ENCODE measurements at places on chromosomes 3 and 15.

- DNase-seq: no peak
These were observed 56.1 kb upstream of the CPNE4 start for GRCh38 chr3:132090921-132091320.

DNA sequence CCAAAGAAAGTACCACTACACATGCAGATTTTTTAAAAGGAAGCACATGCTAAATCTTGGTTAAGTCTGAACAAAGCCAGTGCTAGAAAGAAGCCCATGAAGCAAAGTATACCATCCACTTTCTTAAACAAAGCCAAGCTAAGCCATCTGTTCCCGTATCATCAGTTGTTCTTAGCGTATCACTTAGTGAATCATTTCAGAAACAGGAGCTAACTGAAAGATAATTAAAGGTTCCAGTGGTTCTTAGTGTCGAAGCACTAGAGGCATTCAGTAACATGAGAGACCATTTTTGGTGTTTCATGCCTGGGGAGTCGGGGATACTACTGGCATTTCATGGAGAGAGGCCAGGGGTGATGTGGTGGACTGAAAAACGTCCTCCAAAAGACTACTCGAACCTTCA, 12.8 kb downstream of the UBXN7 start:
- DNase-seq: no peak

DNA sequence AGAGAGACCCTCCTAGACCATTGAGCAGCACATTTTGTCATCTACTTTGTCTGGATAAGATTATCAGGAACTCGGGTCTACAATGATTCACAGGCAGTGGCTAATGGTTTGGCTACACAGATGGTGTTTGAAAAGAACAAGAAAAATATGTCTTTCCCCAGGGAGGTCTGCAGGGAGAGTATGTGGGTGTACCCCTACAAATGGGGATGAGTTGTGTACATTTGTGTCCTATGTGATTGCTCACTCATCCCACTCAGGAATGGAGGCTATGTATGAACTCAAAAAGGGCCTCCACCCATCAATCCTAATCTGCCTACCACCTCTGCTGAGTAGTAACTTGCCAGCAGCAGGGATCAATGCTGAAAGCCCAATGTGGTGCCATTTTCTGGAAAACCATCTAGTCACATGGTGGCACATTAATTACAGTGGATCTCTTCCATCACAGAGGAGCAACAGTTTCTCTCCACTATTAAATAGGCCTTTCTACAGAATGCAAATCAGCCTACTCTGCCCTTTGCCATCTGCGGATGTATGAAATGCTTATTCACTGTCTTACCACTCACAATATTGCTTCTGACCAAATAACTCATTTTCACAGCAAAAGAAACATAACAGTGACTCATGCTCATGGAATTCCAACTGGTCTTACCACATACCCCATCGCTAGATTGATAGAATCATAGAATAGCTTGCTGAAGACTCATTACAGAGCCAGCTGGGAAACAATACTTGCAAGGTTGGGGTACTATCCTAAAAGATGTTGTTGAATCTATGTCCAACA, 48.3 kb upstream of the TRIM42 start:
- DNase-seq: no peak

- DNase-seq: peak; percentile 45
These were observed 86.1 kb downstream of the GALK2 start for GRCh38 chr15:49255966-49256759.

DNA sequence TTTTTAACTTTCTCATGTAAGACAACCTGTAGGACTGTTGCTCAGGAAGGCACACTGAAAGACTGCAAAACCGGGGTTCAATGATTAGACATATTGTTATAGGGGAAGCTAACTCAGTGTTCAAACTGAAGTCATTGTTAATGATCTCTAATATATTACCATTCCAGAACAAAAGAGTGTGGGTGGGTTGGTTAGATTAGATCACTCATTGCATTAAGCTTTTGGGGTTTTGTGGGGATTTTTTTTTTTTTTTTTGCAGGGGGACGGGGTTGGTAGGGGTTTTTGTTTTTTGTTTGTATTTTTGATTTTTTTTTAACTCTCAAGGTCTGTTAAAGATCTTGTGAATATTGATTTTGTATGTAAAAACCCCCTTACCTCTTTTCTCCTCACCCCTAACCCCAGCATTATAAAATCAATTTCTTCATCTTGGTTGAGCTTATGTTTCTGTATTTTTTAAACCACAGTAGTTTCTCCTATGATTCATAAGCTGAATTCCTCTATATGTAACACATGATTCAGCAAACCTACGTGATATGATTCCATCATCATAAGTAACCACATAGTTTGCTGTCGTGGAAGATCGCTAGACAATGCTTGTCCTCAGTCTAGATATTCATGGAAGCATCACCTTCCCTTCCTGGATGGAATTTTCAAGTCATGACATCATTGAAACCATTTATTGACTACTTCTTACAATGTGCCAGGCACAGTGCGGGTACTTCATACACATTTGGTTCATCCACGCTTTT, 544.1 kb upstream of the MDFIC2 start:
- DNase-seq: peak; percentile 64

DNA sequence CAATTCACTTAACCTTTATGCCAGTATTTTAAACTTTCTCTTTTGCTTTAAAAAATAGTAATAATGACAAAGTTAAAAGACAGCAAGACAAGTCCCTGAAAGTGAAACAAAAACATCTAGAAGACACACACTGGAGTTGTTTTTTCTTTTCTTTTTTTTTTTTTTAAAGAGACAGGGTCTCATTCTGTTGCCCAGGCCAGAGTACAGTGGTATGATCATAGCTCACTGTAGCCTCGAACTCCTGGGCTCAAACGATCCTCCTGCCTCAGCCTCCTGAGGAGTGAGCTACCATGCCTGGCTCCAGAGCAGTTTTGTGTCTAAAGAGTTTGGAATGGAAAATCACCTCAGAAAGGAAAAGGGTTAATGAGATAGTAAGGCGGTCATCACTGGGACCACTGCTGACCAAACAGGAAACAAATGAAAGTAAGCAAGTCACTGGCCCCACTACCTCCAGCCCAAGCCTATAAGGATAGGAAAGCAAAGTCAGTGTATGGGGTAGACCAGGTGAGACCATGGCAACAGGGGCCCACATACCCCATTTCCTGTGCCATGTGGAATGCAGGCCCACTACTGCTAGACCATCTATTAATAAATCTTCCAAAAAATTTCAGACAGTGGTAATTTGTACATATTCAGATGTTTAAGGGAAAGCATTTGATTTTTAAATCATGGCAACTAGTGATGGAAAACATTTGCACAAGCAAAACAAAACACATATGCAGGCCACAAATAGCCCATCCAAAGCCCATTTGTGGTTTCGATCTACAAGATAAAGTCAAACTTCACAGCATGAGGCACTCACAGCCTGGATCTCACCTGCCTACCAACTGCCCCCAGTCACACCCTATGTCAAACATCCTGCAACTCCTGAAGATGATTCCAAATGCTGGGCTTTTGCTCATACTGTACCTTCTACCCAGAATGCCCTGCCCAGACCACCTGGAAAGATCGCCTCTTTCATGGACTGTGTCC, 62.6 kb downstream of the OSBPL10 start:
- no peak for DNase-seq

GRCh38 chr3:187319699-187320302, 28.3 kb upstream of the MASP1 start:
- DNase-seq: peak; percentile 34

DNA sequence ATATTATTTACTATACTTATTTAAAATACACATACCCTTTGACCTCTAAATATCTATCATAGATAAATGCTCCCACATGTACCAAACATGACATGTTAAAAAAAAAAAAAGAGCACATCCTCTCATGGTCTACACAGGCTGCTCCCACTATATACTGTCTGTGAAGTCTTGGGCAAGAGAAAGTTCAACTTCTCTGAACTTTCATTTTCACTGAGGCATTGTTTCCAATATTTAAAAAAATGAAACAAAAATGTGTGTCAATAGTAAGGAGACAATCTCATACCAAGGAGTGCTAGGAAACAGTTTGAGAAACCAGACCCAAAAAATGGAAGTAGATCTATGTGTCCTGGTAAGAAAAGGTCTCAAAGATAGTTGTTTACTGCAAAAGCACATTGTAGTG, 29.3 kb downstream of the SLC4A7 start:
- no peak for DNase-seq

DNA sequence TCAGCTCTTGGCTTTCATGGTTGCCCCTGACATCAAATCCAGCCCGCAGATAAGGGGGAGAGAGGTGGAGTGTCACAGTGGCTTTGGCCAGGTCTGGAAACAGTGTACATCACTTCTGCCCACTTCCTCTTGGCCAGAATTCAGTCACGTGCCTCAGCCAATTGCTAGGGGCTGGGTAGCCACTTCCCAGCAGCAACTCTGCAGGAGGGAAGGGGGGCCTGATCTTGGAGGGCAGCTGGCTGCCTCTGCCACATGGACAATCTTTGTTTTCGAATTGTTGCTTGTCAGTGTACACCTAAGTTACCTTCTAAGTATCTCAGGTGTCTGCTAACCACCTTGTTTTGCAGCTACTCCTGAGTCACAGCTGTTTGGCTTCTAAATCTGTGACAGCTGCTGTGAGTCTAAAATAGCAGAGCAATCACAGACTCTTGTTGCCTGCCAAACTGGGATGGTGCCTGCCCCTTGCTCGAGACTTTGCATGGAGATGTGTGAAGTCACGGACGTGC, 41.0 kb upstream of the LIMD1 start:
- no peak for DNase-seq

GRCh38 chr3:63967675-63968611, 55.4 kb downstream of the PSMD6 start:
- DNase-seq: no peak

DNA sequence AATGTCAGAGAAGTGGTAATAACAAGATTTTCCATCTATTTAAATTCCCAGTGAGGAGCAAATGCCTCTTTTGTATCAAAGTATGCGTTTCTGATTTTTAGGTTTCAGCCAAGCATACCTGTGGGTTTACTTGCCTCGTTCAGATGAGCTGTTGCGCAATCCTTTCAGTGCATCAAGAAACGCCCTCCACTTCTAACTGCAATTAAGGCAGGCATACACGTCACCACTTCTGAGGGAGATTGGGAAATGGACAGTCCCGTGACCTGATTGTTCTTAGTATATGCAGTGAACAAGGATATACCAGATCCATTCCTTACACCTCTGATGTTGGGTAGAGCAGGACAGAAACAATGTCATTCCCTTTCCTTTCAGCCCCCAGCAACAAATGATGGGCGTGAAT, 219.0 kb downstream of the ITPR1 start:
- DNase-seq: no peak

- no peak for DNase-seq
These were observed 350.9 kb downstream of the SLC9A9 start for GRCh38 chr3:143497382-143497781.

- DNase-seq: no peak
These were observed 93.8 kb upstream of the UNC13C start for GRCh38 chr15:53884441-53884840.

DNA sequence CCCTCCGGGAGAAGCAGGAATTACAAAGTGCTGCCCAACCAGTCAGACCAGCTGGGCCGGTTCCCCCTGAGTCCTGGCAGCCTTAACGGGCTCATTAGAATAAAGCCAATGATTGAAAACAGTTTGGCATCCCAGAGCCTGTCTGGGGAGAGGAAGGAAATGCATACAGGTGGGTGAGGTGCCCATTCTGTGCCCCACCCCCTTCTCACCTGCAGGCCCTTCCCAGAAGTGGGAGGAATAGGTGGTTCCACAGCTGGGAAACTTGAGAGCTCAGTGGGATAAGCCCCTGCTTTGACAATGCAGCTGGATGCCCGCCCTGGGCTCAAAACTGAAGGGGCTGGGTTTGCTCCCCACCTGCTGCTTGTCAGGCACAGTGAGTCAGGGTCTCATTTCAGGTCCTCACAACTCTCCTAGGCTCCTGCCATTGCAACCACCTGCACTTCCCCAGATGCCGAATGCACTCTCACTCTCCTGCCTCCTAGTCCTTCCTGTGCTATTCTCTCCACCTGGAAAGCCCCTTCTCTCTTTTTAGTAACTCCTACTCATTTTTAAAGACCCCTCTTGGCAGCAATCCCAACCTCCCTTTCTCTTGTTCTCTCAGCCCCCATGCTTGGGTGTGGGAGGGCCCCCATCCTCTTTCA, 5.5 kb upstream of the BUB1B start:
- no peak for DNase-seq

GRCh38 chr15:68517285-68517761, 61.5 kb upstream of the CORO2B start:
- DNase-seq: no peak

All from AG04450 (cell line).